ENCODE measurements at places on chromosomes 4 and X.
A peak's percentile ranks its signal among the peaks of the same experiment; 100 is the strongest.

DNA sequence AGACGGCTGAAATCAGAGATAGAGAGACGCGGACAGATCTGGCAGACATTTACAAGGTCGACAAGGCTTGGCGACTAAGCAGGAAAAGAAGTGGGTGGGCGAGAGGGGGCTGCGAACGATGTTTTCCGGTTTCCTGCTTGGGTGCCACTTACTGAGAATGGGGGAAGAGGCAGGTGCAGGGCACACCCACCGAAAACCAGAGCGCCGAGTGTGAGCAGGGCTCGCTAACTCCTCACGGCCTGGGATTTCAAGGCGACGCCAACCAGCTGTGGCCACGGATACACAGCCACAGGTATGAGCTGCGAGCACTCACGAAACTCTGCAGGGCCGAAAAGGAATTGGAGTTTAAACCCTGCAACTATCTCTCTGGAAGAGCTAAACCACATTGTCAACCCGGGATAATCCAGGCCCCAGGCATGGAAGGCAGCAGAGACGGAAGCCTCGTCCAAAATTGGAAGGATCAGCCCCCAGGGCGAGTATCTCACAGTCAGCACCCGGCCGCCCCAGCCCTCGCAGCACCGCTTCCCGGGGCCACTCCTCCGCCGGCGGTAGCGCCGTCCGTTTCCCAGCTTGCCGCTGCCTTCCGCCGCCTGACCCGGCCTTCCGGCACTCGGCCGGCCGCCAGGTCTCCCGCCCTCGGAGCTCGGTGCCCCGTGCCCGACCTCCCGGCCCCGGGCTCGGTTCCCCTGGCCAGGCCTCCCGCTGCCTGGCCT, 778 bp downstream of the CASP3 start:
- peak; percentile 46 for DNase-seq

DNA sequence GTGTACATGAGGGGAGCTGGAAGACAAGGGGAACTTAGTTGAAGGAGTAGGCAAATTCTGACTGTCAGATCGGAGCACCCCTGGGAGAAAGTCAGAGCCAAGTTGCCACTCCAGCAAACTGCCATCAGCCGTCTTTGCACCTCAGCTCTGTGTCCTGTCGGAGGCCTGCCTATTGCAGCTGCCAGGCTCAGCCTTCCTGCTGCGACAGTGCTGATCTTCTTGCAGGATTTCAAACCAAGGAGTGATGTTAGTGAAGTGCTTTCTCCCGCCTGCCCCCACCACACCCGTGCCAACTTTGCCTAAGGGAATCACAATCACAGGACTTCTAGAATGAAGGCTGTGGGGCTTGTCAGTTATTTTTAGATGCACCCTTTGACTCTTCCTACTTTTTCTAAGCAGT, 185.3 kb downstream of the KIT start:
- DNase-seq: no peak

DNA sequence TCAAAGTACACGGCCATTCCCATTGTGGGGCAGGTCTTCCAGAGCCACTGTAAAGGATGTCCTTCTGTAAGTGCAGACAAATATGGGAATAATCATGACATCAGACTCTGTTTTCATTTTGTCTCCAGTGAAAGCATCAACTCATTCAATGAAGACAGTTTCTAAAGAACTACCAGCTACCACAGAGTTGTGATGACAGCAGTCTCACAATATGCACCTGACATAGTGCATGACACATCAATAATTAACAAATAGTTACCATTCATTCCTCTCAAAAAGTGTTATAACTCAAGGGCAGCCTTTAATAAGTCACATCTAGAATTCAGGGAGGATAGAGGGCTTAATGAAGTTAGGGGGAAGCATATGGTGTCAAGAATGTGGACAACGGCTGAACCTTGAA, 20.2 kb downstream of the MTTP start:
- no peak for DNase-seq

DNA sequence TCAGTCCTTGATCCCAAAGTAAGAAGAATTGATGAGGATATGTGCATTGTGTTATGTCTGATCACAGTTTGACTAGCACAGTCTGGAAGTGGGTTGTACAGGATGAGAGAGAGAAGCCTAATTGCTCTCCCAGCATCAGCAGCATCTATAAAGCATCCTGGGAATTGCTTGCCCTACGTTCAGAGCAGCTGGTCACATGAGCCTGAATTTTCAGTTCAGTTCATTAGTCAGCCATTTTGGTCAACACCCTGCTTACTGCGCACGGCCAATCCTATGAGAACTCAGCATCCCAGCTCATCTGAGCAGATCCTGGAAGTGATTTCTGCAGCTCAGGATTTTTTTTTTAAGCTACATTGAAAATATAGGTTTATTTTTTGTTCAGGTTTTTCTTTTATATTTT, at the start of gene RUFY3:
Gene RUFY3, plus strand, starts transcription at position 218 of the 400 bp plus-strand sequence. CDS start 610 bp downstream, outside the sequence.
- DNase-seq: no peak

Data from stimulated activated CD4-positive, alpha-beta T cell treated with anti-CD3 and anti-CD28 coated beads, Interleukin-4, amount 100 ng/mL, for 4 hours (primary cell).